Thyroid gland (tissue), 4 donors: ENCODE measurements at places on chromosomes 4 and X. TPM values are rescaled to one million over a fixed set of nuclear protein-coding genes. Genes with fewer than 3 reads are reported as not detected.
A peak's percentile ranks its signal among the peaks of the same experiment; 100 is the strongest.

The HMGN5 gene
- 7.8 TPM for total RNA-seq

The SHISA3 gene
- 4.8 TPM for total RNA-seq

The CT45A5 gene
- total RNA-seq, result not detected

GRCh38 chr4:169279108-169279507 lies 8.4 kb upstream of the SH3RF1 start:
- peaks cover 4% of the 10 kb centered on the region for H3K4me1 ChIP-seq
- H3K36me3 ChIP-seq, result no peaks in the 10 kb centered on the region
- DNase-seq, result no peak
- H3K4me3 ChIP-seq, result no peak overlapping the region
- no peak overlapping the region for H3K27ac ChIP-seq

- DNase-seq, result peak; percentile 76
- peaks cover 29% of the 10 kb centered on the region for H3K4me1 ChIP-seq
- peak overlapping the region; percentile 94 for H3K27ac ChIP-seq
- H3K27me3 ChIP-seq, result no peaks in the 10 kb centered on the region
Observed at GRCh38 chr4:56976837-56977320, 527 bp downstream of the NOA1 start.

GRCh38 chrX:125203737-125204578 lies 115.7 kb upstream of the TEX13C start:
- peak; percentile 65 for DNase-seq
- H3K27ac ChIP-seq, result peak overlapping the region; percentile 32
- H3K4me3 ChIP-seq, result no peak overlapping the region
- no peaks in the 10 kb centered on the region for H3K36me3 ChIP-seq
- no peaks in the 10 kb centered on the region for H3K4me1 ChIP-seq
- H3K27me3 ChIP-seq, result no peaks in the 10 kb centered on the region

GRCh38 chr4:156889616-156890594 lies 81.7 kb downstream of the PDGFC start:
- no peak overlapping the region for H3K4me3 ChIP-seq
- no peaks in the 10 kb centered on the region for H3K27me3 ChIP-seq
- DNase-seq, result peak; percentile 31
- no peak overlapping the region for H3K27ac ChIP-seq
- H3K36me3 ChIP-seq, result no peaks in the 10 kb centered on the region

- H3K27me3 ChIP-seq, result no peaks in the 10 kb centered on the region
- peaks cover 29% of the 10 kb centered on the region for H3K4me1 ChIP-seq
Observed at GRCh38 chrX:118536204-118536603, 40.6 kb downstream of the DOCK11 start.

DNA sequence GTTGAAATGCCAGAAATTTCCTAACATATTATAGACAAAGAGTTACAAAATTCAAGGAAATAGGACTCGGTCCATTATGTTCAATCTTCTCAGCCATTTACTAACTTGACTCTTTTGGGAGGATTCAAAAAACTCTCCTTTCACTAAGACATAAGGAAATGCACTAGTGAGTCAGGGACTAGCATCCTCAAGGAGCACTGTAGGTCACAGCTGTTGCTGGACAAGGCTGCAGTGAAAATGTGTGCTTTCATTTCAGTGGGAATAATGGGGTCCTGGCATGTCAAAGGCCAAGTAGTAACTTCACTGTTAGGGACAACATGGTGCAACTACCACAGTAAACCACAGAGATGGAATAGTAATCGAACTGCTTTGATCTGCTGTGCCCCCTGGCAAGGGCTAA lies 56.9 kb upstream of the ABCG2 start:
- no peaks in the 10 kb centered on the region for H3K27me3 ChIP-seq
- no peak for DNase-seq
